ENCODE measurements at places on chromosomes 2 and 18.

GRCh38 chr18:27094621-27095020 is 90.5 kb downstream of the CHST9 start:
- no peak for DNase-seq

DNA sequence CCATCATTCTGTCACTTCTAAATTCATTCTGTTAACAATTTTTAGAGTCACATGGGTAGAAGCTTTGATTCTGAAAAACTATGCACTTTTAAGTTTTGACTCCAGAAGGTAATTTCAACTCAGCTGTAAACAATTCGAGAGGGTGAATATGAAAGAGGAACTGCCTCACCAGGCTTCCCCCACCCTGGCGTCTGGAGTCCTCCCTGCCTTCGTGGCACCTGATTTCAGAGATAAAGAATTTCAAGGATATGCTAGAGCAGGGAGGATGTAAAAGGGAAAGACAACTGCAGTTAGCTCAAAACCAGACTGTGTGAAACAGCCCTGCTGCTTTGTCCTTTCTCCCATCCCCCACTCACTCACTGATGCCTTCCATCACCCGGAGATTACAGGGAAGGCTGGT is 40.7 kb downstream of the ONECUT2 start:
- no peak for DNase-seq

GRCh38 chr2:129756276-129756675 is 223.2 kb upstream of the RAB6C start:
- DNase-seq, result no peak

DNA sequence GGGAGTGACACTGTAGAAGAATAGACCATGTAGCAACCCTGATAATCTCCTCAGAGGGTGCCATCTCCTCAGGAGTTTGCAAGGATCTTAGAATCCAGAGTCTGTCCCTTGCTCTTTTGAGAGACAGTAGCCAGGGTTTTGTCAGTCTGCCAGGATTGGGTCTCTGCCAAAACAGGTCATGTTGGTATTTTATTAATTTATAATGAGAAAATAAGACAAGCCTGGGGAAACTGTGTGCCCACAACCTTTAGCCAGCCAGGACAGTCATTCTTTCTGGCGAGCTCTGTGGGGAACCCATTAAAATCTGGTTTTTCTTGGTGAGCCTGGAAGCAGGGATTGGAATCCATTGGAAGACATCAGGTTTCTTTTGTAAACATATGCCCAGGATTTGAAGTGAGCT is 78.6 kb downstream of the PTPRM start:
- no peak for DNase-seq

- no peak for DNase-seq
These were observed 12.8 kb upstream of the MAP3K20 start for GRCh38 chr2:173062801-173063200.

GRCh38 chr2:19408592-19408991 is 50.2 kb upstream of the OSR1 start:
- DNase-seq, result no peak

Measured in CMK (cell line).